ENCODE measurements at places on chromosomes 5 and 9. TPM values are rescaled to one million over a fixed set of nuclear protein-coding genes. Genes with fewer than 3 reads are reported as not detected.

Gene KLF9
- 0.97 TPM for total RNA-seq

DNA sequence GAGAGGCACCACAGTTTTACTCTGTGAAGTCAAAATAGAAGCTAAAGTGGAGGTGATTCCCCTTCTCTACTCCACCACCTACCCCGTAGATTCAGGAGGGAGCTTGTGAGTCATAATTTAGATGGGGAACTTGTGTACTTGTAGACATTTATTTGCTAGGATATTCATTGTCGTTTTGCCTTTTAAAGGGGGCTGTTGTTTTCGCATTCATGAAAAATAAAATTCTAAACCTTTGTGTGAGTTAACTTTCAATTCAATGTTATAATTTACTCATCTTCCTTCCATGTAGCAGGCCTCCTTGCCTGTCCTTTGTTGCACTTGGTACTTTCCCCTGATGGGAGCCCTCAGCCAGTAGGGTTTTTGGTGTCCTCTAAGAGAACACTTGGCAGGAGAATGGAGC is 22.0 kb downstream of the SECISBP2 start:
- DNase-seq = no peak

Gene IL17B
- total RNA-seq = not detected

GRCh38 chr9:93161786-93162562 is 22.0 kb upstream of the WNK2 start:
- no peak for DNase-seq

DNA sequence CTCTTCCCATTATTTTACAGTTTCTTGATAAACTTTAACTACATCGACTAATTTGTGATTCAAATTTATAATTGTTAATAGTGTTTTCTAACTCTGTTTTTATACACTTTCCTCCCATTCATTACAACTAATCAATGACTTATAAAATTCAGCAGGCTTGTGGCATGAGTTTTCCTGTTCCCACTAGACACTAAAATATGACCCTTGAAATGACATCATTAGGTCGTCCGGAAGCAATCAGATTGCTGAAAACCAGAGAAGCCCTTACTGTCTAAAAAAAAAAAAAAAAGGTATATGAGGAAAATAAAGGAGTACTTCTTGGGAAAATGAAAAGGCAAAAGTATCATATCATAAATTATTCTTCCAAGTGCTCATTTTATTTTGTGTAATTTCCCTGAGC is 553.7 kb downstream of the ZNF608 start:
- no peak for DNase-seq

Gene NXNL2
- 4.1 TPM for total RNA-seq

Gene PAEP
- not detected for total RNA-seq

DNA sequence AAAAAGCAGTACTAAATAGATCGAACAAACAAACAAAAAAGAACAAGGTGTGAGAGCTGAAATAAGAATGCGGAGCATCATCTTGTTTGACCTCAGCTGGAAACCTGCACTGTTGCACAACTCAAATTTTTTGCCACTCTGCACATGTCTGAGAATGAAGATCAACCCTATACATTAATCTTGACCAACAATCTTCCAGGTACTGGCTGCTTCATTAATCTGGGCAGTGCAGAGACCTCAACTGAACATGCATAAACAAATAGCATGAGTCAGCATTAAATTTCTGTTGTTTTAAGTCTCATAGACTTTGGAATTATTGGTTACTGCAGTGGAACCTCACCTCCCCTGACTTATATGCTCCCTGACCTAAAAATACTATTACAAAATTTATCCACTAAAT is 114.6 kb upstream of the FTMT start:
- DNase-seq = no peak

GRCh38 chr9:83342006-83342405 is 196.2 kb downstream of the FRMD3 start:
- DNase-seq = no peak

Gene SMIM33
- not detected for total RNA-seq

- no peak for DNase-seq
Measured at GRCh38 chr5:129653057-129653375, 94.9 kb upstream of the MINAR2 start.

DNA sequence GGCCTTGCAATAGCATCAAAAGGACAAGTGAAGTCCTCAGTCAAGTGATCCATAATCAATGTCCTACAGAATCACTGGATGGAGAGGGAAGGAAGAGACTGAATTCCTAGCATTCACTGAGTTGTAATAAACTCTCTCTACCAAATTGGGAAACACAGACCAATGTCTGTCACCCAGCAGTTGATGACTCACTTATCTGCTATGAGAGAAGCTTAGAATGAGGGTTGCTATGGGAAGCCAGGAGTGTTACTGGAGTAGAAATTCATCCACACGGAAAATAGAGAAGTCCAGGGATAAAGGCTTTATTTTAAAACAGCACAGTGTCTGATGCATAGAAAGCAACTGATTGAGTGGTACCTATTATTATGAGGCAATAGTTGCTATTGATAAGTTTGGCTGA is 407.4 kb downstream of the BRINP1 start:
- peak; percentile 3 for DNase-seq

Gene PCDHGB1
- total RNA-seq = not detected

DNA sequence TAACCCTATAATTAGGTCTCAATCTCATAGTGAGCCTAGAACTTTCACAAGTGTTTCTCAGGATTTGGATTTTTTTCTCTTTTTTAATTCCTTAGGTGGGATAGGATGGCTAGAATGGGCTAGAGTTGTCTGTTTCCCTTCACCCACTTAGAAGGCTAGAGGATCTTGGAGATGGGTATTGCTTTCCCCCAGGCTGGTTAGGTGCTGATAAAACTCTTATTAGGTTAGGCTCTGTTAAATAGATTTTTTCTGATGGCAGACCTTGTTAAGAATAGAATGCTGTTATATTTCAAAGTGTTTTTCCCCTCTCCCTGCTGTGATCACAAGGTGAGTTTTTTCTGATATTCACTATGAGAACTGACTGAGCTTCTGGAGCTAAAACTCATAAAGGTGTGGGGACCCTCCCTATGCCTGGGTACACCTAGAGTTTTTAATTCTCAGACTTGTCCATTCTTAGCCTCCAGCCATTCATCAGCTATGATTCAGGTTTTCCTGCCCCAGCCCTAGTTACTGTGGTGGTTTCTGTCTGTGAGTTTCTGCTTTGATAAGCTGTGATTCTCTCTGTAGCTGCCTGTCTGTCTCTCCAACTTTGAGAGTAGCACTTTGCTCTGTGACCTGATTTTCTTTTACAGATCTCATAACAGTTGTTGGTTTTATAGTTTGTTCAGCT is 132.4 kb downstream of the HACD4 start:
- no peak for DNase-seq

- no peak for DNase-seq
Measured at GRCh38 chr9:27348785-27349697, 52.1 kb upstream of the EQTN start.

GRCh38 chr9:95494416-95495371 is 22.1 kb downstream of the PTCH1 start:
- DNase-seq = peak; percentile 52

Data from H7 (cell line).